Skin of body (tissue), 3 donors: ENCODE measurements at places on chromosomes 5 and 9. TPM values are rescaled to one million over a fixed set of nuclear protein-coding genes. Genes with fewer than 3 reads are reported as not detected.

The WNK2 gene
- 11.2 TPM for total RNA-seq

The PRLR gene
- total RNA-seq: 3.6 TPM

The ALDOB gene
- total RNA-seq: not detected

The PCDHGC4 gene
- total RNA-seq: 5.3 TPM

The CD180 gene
- total RNA-seq: 1.2 TPM

The RPL35 gene
- total RNA-seq: 1,522 TPM

The TLE4 gene
- 21.0 TPM for total RNA-seq

The ZNF883 gene
- total RNA-seq: 2.7 TPM

The MTMR12 gene
- 27.7 TPM for total RNA-seq

The PCDHB3 gene
- 2.7 TPM for total RNA-seq

The SNCAIP gene
- 12.5 TPM for total RNA-seq

The SNX24 gene
- 15.7 TPM for total RNA-seq

The FCN2 gene
- total RNA-seq: 0.39 TPM

The ARL14EPL gene
- not detected for total RNA-seq

The GABRA6 gene
- total RNA-seq: not detected

The CYSTM1 gene
- 13.0 TPM for total RNA-seq

The MELK gene
- total RNA-seq: 12.0 TPM

The GEMIN5 gene
- 16.6 TPM for total RNA-seq

The HNRNPK gene
- total RNA-seq: 535 TPM

The STPG3 gene
- not detected for total RNA-seq

The CEMIP2 gene
- 61.2 TPM for total RNA-seq

The MYORG gene
- 2.6 TPM for total RNA-seq

The RNF180 gene
- 4.6 TPM for total RNA-seq

The FAM153A gene
- 0.20 TPM for total RNA-seq

The SLC23A1 gene
- total RNA-seq: 0.30 TPM

The INSL6 gene
- total RNA-seq: not detected

The PCSK1 gene
- total RNA-seq: under 0.01 TPM

The BARHL1 gene
- total RNA-seq: not detected

The EPB41L4A gene
- total RNA-seq: 9.8 TPM
